Tibial nerve (tissue), 4 donors: ENCODE measurements at places on chromosomes 1 and 21. TPM values are rescaled to one million over a fixed set of nuclear protein-coding genes. Genes with fewer than 3 reads are reported as not detected.

- H3K27me3 ChIP-seq, result peaks cover 33% of the 10 kb centered on the region
- peak overlapping the region; percentile 72 for H3K27ac ChIP-seq
- no peak for DNase-seq
- H3K4me3 ChIP-seq, result no peak overlapping the region
- no peaks in the 10 kb centered on the region for H3K36me3 ChIP-seq
Measured at GRCh38 chr1:43009274-43009673, 50.6 kb upstream of the SLC2A1 start.

GRCh38 chr1:12769031-12769430, 4.5 kb upstream of the PRAMEF12 start:
- no peaks in the 10 kb centered on the region for H3K27me3 ChIP-seq
- no peaks in the 10 kb centered on the region for H3K36me3 ChIP-seq
- no peak overlapping the region for H3K27ac ChIP-seq
- no peak for DNase-seq

GRCh38 chr1:20830378-20830777, 43.3 kb upstream of the HP1BP3 start:
- no peak overlapping the region for H3K27ac ChIP-seq
- DNase-seq, result no peak

GRCh38 chr1:205456868-205457745, 1.3 kb upstream of the BLACAT1 start:
- no peaks in the 10 kb centered on the region for H3K4me1 ChIP-seq
- no peak for DNase-seq
- peaks cover 4% of the 10 kb centered on the region for H3K27me3 ChIP-seq
- H3K4me3 ChIP-seq, result peak overlapping the region; percentile 32
- H3K36me3 ChIP-seq, result no peaks in the 10 kb centered on the region

DNA sequence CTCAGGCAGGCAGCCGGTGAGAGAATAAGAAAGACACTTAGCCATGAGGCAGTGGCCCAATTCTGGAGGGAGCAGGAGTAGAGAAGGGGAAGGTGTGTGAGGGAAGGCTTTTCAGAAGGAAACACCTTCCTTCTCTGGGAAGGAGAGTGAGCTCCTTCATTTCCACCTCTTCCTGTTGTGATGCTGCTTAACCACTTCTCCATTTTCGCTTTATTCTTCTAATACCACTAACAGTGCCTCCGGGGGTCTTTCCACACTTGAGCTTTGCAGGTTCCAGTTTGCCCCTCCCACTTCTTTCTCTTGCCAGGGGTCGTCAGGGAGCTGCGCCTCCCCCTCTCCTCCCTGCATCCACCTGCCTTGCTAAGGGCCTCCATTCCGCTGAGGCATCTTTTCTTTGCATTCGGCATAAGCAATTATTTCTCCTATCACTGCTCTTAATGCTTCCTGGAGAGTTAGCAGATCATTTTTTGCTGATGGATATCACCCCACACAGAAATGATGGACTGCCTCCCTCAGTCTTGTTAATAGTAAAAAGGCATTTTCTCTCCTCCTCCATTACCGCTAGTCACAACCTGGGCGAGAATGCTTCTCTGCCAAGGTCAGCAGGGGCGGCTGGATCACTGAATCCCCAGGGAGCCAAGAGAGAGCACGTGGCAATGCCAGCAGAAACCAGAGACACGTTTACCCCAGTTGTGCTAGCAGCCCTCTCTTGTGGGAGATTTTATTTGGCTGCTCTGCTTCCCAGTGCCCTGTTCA, 74.8 kb downstream of the ELAVL4 start:
- no peak overlapping the region for H3K27ac ChIP-seq
- no peaks in the 10 kb centered on the region for H3K36me3 ChIP-seq
- H3K4me3 ChIP-seq, result no peak overlapping the region
- no peaks in the 10 kb centered on the region for H3K4me1 ChIP-seq

DNA sequence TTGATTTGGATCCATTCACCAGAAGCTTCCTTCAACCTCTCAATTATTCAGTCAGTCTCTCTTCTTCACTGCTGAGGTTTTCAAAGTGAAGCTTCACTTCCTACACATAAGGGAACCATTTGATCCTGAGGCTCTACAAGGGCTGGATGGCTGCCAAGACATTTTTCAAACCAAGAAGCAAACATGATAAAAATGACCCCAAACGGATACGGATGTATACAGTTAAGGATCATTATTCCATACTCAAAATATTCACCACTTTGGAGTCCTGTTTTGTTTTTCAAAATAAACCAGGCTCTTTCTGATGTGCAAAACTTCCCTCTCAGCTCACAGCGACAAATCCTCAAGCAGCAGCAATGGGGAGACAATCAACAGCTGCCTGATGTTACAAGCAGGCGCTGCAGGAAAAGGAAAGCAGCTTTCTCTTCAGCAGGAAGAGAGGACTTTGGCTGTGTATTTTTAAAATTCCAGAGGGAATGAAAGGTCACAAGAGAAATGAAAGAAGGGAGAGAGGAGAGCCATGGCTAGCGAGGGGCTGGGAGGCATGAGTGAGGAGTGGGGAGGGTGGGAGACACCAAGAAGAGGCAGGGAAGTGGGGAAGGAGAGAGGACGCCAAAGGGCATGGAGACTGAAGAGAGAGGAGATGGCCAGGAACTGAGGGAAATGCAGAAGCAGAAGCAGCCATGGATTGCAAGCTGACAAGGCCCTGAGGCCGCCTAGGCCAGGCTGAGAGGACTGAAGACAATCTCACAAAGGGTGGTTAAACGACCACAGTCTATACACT, 145.4 kb downstream of the SLC45A1 start:
- H3K36me3 ChIP-seq, result no peaks in the 10 kb centered on the region
- H3K4me1 ChIP-seq, result peaks cover 91% of the 10 kb centered on the region
- H3K4me3 ChIP-seq, result no peak overlapping the region
- DNase-seq, result peak; percentile 67

- H3K4me3 ChIP-seq, result no peak overlapping the region
- H3K27me3 ChIP-seq, result no peaks in the 10 kb centered on the region
- H3K27ac ChIP-seq, result no peak overlapping the region
- peaks cover 5% of the 10 kb centered on the region for H3K36me3 ChIP-seq
- H3K4me1 ChIP-seq, result no peaks in the 10 kb centered on the region
Measured at GRCh38 chr1:116545359-116545705, 25.5 kb downstream of the CD58 start.

OR10Z1 gene
- not detected for total RNA-seq

GRCh38 chr1:17955302-17956285, 152.0 kb upstream of the IGSF21 start:
- no peaks in the 10 kb centered on the region for H3K27me3 ChIP-seq
- H3K36me3 ChIP-seq, result no peaks in the 10 kb centered on the region
- no peaks in the 10 kb centered on the region for H3K4me1 ChIP-seq
- no peak overlapping the region for H3K27ac ChIP-seq
